ENCODE measurements at places on chromosomes 3 and 15.

DNA sequence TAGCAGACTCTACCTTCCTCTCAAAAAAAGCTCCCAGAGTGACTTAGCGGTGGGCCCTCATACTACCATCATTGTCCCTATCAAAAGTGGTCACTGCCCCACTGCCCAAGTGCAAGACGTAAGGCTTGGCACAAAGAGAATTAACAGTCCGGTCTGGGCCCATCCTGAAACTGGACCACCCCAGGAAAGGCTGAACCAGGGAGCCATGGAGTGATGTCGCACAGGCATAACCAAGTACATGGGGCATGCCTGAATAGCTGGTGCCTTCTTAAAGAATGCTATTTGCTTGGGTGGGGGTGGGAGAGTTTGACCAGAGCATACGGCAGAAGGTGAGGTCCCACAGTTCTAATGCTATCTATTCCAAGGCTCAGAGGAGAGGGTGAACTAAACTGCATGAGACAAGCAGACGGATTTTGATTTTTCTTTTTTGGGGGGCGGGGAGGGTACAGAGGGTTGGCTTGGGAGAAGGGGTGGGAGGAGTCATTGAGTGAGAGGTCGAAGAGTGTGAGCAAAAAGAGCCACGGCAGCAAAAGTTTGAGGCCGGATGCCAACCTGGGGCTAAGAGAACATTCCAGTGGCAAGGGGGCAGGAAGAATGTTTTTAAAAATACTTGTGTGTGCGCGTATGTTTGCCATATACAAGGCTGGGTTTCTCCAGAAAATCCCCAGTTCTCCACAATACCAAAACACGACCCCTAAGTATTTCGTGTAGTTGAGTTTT lies 50.2 kb downstream of the FAM174B start:
- no peak for DNase-seq

DNA sequence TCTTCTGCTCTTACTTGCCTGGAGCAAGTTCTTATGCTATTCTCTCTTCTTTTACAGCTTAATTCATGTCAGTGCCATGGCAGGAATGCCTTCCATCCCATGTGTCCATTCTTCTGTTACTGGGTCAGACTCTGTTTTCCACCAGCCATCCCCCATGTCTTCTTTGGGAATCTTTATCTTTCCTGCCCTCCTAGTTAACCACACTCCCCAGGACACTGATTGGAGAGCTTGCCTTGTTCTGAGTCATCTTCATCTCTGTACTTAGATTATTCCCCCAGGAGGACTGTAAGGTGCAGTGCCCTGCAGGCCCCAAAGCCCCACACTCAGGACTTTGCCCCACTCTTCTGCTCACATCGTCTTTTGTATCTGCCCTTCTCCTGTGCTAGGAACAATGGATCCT lies 3.6 kb downstream of the ABHD17C start:
- no peak for DNase-seq

- no peak for DNase-seq
Observed at GRCh38 chr15:69906256-69907185, 191.2 kb downstream of the TLE3 start.

DNA sequence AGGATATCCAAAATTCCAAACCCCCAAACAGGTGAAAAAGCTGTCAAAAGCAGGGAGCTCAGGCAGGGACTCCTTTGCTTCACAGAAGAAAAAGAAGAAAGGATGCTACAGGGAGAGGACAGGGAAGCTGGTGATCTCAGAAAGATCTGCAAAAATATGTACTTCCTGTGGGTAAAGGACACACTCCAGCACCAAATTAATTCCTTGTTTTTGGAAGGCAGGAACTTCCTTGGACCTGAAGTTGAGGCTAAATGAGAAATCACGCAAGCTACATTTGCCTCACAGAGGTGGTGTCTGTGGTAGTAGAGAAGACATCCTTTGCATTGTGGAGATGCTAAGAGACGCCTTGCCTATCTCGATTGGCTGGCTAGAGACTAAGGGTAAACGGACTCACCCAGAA lies 26.7 kb upstream of the ANPEP start:
- no peak for DNase-seq

GRCh38 chr15:78879517-78880241 lies 7.0 kb downstream of the MORF4L1 start:
- no peak for DNase-seq

GRCh38 chr3:66518126-66518525 lies 17.3 kb upstream of the LRIG1 start:
- no peak for DNase-seq

GRCh38 chr3:57718118-57718517 lies 25.2 kb upstream of the DENND6A start:
- no peak for DNase-seq

DNA sequence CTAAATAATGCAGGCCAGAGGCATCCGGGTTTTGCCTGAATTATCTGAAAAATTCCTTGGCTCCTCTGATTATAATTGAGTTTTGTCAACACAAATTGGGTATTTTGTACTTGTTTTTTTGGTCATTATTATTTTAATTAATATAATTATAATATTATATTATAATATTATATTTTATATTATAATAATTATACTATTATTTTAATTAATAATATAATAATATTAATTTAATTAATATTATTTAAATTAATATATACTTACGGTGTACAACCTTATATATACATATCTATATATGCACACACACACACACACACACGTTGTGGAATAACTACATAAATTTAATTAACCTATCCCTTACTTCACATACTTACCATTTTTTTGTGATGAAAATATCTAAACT lies 73.5 kb downstream of the RYR3 start:
- no peak for DNase-seq

DNA sequence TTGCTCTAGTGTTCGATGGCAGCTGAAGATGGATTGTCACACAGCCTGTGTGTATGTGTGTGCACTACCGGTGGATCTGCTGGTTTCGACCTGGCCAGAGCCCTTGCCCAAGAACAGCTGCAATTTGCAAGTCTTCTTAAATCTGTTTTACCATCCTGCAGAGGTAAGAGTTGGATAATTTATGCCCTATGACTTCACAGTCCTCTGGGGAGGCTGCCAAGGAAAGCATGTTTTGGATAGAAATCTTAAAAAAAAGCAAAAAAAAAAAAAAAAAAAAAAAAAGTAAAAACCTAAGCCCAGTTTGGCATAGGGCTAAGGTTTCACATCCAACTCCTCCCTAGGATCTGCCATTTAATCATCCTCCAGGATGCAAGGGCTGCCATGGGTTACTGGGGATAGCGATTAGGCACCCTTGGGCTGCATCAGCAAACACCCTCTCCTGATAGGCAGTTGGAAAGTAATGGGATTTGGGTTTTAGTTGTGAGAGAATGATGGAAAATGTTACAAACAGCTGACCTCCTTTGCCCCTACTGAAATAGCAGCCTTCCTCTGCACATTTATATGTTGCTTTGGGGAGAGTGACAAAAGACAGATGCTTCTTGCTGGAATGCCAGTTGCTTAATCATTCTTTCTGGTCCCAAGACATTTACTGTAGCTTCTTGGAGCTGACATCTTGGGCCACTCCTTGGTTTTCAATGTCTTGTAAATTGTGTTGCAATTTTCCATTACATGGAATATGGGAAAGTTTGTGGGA lies 35.4 kb downstream of the CD200R1L start:
- no peak for DNase-seq

- DNase-seq: no peak
Observed at GRCh38 chr3:177838766-177839350, 641.6 kb upstream of the TBL1XR1 start.

DNA sequence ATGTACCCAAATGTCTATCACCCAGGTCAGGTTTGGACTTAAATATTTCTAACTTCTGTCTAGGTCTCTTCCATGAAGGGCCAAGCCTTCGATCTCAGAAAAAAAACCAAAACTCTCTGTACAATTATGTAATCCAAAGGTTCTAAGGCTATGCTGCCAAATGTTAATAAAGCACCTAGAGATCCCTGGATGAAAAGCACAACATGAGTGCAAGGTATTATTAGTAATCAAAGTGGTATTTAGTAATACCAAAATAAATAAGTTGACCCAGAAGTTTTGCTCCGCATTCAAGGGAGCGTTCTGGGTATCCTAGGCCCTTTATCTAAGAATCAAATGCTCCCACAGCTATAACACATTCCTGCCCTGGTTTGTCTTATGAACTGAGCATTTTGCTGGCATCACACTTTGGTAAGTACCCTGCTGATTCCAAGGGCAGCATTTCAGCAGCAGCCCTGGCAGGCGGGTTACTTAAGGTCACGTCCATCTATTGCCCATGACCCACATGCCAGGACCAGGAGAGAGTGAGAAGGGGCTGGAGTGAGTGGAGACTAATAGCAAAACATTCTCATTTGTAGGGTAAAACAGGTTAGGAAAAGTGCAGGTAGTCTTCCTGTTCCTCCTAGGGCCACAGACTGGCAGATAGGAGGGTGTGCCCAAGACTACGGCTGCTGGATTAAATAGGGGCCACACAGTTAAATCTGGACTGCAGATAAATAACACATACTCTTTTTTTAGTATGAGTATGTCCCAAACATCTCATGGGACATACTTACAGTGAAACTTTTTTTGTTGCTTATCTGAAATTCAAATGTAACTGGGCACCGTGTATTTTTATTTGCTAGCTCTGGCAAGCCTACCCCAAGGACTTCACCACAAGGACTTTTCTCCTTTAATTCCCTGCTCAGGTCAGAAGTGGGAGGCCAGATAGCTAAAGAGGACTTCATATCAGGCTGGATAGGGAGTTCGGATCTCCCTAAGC lies 76.0 kb upstream of the SNRK start:
- no peak for DNase-seq

- no peak for DNase-seq
Observed at GRCh38 chr3:45123030-45123429, 23.1 kb downstream of the CDCP1 start.

DNA sequence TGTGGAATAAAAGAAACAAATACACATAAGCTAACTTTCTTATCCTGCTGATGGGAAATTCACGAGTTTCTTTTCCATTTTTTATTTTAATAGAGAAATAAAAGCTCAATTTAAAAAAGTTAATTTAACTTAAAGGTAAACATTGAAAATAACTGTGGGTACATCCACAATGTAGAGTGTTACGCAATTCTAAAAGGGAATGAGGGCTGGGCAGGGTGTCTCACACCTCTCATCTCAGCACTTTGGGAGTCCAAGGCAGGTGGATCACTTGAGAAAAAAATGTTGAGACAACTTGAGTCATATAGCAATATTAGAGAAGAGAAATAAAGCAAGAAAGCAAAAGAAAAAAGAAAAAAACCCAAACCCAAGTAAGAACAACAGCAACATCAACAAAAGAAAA lies 207.0 kb downstream of the DIPK2A start:
- no peak for DNase-seq

DNA sequence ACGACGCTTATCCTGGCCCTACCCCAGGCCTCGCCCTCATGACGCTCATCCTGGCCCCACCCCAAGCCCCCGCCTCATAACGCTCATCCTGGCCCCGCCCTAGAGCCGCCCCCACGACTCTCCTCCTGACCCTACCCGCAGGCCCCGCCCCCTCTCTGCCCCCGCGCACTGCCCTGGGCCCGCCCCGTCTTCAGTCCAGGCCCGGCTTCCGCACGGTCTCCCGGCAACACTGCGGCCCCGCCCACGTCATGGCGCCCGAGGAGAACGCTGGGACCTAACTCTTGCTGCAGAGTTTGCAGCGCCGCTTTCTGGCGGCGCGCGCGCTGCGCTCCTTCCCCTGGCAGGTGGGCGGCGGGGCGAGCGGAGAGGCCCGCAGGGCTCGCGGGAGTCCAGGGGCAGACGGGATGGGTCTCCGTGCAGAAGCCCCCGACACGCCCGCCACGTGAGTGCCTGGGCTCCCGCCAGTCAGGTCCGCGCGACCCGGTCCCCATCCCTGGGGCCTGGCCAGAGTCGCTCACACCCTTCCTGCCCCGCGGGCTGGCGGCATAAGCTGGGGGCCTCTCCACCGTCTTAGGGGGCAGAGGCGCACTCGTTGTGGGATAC lies 52.5 kb upstream of the ROPN1B start:
- DNase-seq: peak; percentile 100

DNA sequence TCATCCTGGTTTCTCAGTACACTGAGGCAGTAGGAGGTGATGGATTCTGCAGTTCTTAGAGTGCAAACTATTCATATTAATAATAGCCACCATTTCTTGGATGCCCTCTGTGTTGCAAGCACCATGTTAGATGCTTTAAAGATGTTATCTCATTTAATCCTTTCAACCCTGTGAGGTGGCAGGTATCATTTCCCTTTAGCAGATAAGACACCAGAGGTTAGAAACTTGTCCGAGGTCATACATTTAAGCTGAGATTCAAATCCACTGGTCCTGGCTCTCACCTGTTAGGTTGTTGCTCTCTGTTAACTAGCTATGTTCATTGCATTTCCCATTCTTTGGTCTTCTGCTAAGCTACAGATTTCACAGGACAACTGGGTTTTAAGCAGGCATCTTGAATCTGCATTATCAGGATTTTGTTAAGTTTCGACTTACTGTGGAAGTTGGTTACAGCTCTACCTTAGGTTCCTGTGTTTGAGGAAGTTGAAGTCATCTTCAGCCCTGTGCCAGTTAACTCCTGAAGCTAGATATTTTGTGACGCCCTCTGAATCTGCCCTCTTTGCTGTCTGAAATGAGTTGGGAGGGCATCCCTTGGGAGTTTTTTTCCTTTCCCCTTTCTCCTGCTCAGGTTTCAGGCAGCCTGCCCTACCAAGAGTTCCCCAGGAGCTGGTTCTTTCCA lies 6.4 kb downstream of the PDE8A start:
- DNase-seq: no peak

DNA sequence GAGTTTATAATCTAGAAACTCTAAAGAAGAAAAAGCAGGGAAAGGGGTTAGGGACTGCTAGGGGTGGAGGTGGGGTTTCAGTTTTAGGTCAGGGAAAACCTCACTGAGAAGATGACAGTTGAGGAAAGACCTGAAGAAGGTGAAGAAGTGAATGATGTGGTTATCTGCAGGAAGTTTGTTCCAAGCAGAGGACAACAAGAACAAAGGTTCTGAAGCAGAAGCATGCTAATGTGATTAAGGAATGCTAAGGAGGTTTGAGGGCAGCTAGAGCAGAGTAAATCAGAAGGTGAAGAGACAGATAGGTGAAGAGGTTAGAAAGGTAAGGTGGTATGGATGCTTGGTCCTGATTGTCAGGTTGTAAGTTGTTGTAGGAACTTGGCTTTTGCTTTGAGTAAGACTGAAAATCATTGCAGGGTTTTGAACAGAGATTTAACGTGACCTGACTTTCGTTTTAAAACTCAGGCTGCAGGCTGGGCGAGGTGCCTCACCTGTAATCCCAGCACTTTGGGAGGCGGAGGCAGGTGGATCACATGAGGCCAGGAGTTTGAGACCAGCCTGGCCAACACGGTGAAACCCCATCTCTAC lies 8.6 kb downstream of the OXSR1 start:
- no peak for DNase-seq

DNA sequence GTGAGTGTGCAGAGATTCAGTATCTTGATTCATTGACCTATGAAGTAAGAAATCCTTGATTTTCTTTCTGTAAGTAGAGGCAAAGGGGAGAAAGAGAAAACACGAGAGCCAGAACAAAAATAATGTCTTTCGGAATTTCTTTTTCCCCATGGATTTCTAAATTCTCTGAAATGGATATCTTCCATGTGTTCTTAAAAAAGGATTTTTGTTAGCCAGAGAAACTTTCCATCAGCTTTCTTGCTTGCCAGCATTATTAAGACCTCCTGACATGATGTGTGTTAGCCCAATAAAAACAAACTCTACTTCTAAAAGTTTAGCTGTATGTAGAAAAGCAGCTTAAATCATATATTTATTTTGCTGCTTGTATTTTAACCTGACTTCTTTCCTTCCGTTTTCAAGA lies 122.3 kb upstream of the AADACL2 start:
- DNase-seq: no peak

Measured in stimulated activated naive CD4-positive, alpha-beta T cell treated with Interleukin-2 at 50 U/mL for 16 hours (primary cell).